ENCODE measurements at places on chromosomes 13 and 19.

DNA sequence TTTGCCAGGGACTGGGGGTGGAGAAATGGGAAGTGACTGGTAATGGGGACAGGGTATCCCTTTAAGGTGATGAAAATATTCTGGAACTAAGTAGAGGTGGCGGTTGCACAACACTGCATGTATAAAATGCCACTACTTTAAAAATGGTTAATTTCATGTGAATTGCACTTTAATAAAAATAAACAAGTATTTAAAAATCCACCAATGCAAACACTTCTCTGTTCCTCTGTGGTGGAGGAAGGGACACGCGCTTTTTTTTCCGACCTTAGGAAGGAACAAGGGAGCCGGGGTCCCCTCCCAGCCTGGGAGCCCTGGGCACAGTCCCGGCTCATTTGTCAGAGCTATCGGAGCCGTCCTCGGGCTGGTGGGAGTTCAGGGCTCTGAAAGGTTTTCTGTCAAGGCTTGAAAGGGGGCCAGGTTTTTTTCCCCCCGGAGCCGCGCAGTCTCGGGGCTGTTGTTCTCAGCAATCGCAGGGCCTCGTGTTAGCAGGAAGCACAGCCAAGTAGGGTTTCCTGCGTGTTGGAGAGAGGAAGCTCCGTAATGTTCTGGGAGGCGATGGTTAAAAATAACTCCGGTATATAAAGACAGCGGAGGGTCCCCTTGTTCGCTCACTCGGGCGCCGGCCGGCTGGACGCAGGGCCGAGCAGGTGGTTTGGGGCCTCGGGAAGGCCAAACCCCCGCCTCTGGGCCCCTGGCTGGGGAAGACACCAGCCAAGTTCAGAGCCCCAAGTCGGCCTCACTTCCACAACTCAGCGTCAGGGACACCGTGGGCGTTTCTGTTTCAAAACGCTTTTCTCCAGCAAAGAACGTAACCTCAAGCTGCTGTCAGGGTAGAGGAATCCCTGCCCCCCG lies 41.2 kb upstream of the KLF2 start:
- no peak for DNase-seq

DNA sequence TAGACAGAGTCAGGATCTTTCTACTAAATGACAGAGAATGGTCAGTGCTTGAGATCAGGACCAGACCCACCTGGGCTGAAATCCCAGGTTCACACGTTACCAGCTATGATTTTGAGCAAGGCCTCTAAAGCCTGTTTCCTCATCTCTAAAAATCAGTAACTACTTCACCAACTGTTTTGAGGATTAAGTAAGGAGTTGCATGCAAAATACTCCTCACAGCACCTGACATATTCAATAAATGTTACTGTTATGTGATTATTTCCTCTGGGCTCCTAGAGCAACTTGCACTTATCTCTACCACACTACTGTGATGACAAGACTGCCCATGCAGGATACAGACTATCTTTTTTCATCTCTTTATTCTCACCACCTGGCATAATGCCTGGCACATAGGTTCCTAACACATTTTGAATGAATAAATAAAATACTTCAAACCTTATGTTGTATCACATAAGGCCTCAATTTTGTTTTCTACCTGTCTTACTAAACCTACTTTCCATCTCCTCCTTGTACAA lies 1.8 kb downstream of the KATNAL1 start:
- DNase-seq: no peak

- no peak for DNase-seq
These were observed 4.6 kb downstream of the TLE2 start for GRCh38 chr19:3024509-3024869.

- no peak for DNase-seq
These were observed 947.7 kb downstream of the EFNB2 start for GRCh38 chr13:105587786-105588185.

All from hematopoietic multipotent progenitor cell treated with erythropoietin and hydrocortisone succinate and interleukin-3 and kit ligand, for 15 days (in vitro differentiated cells).